ENCODE measurements at places on chromosomes 6 and 20. TPM values are rescaled to one million over a fixed set of nuclear protein-coding genes. Genes with fewer than 3 reads are reported as not detected.

The IPCEF1 gene
- 0.29 TPM for total RNA-seq

The RSPH9 gene
- total RNA-seq, result not detected

- no peak for DNase-seq
These were observed 102.3 kb upstream of the SULF2 start for GRCh38 chr20:47887477-47888080.

GRCh38 chr6:144659202-144660182 lies 374.4 kb downstream of the UTRN start:
- no peak for DNase-seq

- DNase-seq, result no peak
These were observed 37.4 kb downstream of the HIVEP2 start for GRCh38 chr6:142907544-142907943.

- peak; percentile 21 for DNase-seq
These were observed 198.2 kb upstream of the SSTR4 start for GRCh38 chr20:22836877-22837276.
